ENCODE measurements at places on chromosomes 3 and 15.

DNA sequence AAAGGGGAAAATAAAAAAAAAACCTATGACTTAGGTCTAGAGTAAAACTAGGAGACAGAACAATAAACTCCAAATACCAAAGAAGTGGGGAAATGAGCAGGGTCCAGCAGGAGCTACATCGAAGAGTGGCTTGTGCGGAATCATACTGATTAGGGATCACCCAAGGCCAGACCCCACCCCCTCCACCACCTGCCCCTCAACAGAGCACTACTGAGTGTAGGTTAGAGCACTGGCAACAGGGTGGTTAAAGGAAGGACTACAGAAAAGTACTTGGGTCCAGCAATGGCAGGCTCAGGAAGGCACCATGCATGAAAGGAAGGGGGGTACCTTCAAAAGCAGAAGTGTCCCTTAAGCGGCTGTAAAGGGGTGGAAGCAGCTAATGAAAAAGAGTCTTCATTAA, 96.2 kb downstream of the UBE3A start:
- DNase-seq, result no peak

DNA sequence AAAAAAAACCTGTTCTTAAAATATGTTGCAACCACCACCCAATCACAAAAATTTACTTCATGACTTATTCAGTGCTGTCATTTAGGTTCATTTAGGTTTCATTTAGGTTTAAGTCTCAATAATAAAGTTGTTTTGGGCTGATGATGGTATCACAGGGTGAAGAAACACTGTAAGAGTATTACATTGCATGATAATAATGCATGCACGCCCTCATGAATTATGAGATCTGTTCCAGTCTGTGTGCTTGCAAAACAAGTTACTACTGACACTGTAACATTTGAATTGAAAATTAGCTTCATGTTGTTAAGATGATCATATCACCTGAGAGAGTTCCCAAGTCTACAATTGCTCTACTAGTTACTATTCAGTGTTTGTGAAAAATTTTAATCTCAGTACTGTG, at the start of gene AADACL2:
Gene AADACL2 (plus strand): TSS at position 315 of the 400 bp plus-strand sequence. CDS start 109 bp downstream, outside the sequence.
- no peak for DNase-seq

- no peak for DNase-seq
These were observed 2.5 kb downstream of the ANP32A start for GRCh38 chr15:68818066-68818768.

GRCh38 chr3:99721633-99722007, 83.2 kb downstream of the COL8A1 start:
- DNase-seq, result no peak

DNA sequence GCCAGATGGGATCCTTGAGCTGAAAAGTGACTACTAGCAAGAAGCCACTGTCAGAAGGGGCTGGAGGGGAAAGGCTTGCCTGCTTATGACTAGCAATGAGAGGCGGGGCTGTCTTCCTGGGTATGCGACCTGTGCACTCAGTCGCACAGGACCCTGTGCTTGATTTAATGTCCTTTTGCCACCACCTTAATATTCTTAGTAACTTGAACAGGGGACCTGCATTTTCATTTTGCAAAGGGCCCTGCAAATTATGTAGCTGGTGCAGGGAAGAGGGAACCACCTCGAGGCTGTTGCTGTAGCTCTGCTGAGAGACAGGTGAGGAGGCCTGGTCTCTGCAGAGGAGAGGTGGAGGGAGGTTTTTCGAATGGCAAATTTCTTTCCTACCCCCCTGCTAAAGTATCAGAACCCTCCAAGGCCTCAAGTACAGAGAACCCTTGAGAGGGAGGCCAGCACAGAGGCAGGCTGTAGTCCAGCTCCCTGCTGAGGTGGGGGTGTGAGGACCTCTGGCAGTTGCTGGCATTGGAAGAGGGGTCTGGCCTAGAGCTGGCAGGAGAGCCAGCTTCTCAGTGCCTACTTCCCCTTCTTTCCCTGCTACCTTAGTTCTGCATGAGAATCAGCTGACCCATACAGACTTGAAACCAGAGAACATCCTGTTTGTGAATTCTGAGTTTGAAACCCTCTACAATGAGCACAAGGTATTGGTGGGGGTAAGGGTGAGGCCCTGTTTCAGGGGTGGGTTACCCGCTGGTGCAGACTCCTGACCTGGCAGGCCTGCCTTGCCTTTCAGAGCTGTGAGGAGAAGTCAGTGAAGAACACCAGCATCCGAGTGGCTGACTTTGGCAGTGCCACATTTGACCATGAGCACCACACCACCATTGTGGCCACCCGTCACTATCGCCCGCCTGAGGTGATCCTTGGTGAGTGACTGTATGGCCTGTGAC, 11.4 kb downstream of the CLK3 start:
- DNase-seq, result no peak

DNA sequence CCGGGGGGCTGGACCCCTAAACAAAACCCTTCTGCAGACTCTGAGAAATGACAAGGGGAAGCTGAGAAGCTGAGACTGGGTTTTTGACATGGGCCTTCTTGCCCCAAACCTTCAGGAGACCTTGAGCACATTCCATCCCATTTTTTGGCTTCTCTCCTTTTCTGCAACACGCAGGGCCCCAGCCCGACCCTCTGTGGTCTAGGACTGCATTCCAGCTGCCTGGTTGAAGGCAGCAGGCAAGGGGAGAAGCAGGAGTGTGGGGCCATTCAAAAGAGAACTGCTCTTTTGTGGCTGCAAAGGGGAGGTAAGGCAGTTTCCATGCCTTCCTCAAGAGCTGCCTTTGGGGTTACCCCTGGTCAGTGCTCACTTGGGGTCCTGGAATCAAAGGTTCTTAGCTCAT, 263.0 kb downstream of the TLE3 start:
- no peak for DNase-seq

DNA sequence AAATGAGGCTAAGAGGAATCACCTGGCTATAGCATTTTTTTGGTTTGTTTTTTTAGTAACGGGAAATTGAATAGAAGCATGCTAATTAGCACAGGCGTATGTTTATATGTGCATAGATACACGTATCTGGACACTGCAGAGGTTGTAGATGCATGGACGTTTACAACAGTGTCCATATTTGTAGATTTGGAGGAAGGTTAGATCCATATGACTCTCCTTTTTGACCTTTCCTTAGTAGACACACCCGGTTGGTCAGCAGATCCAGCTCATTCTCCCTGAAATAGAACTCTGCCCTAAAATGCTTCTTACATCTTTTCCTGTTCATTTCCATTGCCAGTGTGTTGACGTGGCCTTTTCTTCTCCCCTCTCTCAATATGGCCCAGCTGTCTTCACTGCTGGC, 60.1 kb downstream of the SLCO3A1 start:
- DNase-seq, result no peak

- DNase-seq, result no peak
These were observed 10.9 kb downstream of the MESP1 start for GRCh38 chr15:89740137-89740536.

GRCh38 chr3:117281371-117281770, 571.8 kb downstream of the TUSC7 start:
- DNase-seq, result no peak

DNA sequence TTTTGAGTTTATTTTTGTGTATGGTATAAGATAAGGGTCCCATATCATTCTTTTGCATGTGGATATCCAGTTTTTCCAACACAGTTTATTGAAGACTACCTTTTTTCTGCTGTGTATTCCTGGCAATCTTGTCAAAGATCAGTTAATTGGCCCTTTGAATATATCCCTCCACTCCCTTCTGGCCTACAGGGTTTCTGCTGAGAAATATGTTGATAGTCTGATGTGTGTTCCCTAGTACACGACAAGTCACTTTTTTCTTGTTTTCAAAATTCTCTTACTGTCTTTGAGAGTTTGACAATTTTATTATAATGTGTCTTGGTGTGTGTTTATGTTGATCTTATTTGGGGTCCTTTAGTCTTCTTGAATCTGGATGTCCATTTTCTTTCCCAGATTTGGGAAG, 129.2 kb downstream of the ISL2 start:
- no peak for DNase-seq

GRCh38 chr3:44055951-44056350, 185.7 kb upstream of the TOPAZ1 start:
- no peak for DNase-seq

DNA sequence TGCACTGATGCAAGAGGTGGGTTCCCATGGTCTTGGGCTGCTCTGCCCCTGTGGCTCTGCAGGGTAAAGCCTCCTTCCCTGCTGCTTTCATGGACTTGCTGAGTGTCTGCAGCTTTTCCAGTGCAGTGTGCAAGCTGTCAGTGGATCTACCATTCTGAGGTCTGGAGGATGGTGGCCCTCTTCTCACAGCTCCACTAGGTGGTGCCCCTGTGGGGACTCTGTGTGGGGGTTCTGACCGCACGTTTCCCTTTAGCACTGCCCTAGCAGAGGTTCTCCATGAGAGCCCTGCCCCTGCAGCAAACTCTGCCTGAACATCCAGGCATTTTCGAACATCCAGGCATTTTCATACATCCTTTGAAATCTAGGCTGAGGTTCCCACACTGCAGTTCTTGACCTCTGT, 329.8 kb upstream of the NAALADL2 start:
- no peak for DNase-seq

- no peak for DNase-seq
These were observed 58.5 kb upstream of the ZNF148 start for GRCh38 chr3:125433611-125434041.

DNA sequence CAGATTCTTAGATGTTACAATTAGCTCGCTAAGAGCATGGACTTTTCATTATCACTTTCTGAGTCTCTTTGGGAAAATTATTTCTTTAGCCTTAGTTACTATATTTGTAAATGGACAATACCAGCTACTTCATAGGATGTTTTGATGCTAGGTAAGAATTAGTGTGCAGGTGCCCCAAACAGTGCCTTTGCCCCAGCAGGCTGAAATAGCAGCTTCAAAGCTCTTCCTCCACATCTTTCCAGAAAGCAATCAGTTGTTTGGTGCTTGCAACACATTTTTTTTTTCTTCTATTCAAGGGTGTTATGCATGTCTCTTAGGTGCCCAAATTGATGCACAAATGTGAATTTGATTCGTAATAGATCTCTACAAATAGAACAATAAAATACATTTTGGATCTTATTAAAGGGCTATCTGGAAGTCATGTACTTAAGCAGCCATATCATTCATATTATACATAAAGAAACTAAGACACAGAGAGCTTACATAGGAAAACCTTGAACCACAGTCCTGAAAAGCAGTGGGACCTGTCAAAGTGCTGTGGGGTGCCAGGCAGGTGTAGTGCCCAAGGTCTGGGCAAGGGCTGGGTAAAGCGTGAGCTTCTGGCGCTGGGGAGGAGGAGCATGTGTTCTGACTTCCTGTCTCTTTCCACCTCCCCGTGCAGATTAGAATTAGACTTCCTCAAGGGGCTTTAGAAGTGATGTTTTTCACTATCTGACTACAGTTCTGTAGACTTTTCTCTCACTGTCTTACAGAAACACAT, 62.9 kb downstream of the FNDC3B start:
- DNase-seq, result no peak

- DNase-seq, result no peak
These were observed 938.4 kb downstream of the MCTP2 start for GRCh38 chr15:95169541-95170459.

- DNase-seq, result no peak
These were observed 10.5 kb upstream of the SLITRK3 start for GRCh38 chr3:165206454-165207266.

DNA sequence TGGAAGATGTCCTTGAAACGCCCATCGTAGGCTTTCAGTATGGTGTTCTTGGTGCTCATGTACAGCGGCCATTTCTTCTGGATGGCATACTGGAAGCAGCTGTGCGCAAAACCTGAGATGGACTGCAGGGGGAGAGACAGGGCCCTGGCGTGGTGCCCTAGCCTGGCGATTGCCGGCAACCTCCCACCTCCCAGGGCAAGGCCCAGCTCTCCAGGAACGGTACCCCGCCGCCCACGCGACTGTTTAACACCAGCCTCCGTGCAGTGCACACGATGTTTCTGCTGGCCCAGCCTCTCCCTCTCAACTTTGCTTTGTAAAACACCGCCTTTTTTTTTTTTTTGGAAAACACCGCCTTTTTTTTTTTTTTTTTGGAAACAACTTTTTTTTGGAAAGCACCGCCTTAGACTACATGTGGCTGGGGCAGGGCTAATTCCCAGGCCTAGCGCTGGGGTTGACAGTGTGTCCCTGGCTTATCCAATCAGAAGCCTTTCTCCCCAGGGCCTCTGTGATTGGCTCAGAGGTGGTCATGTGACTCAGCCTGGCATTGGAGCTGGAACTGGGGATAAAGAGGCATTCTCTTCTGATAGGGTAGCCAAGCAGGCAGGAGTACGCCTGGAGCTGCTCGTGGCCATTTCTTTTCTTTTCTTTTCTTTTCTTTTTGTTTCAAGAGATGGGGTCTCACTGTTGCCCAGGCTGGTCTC, 14.7 kb downstream of the IDH2 start:
- DNase-seq, result no peak

DNA sequence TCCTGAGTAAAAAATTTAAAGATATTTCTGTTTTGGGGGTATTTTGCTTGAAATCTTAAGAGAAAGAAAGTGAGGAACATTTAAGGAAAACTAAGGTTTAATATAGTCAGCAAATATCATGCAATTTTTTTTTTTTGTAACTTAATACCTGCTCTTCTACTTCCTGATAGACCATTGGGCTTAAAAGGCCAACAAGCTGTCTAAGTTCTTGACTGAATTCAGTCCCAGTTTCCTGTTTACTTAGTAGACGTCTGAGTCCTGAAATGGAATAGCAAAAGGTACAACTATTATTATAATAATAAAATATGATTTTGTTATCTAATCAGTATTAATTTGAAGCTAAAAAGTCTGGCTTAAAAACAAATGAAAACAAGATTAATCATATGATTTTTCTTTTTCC, 37.9 kb downstream of the IQCB1 start:
- DNase-seq, result no peak

- no peak for DNase-seq
These were observed 8.9 kb downstream of the NSUN3 start for GRCh38 chr3:94071713-94072284.

DNA sequence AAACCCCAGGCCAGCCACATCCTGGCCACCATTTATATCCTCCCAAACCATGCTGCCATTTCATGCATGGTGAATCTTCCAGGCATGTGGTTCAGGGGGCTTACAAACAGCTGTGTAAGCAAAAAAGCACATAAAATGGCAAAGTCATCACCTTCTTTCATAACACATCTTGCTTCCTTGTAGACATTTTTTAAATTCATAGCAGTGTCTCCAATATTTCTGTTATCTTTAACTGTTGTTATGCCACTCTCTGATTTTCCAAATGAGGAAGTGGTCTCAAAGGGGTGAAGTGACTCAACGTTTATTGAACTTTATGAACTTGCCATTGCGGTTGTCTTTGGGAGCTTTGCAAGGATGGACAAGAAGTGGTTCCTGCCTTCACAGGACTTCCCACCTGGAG, 264.4 kb downstream of the MEX3B start:
- no peak for DNase-seq

DNA sequence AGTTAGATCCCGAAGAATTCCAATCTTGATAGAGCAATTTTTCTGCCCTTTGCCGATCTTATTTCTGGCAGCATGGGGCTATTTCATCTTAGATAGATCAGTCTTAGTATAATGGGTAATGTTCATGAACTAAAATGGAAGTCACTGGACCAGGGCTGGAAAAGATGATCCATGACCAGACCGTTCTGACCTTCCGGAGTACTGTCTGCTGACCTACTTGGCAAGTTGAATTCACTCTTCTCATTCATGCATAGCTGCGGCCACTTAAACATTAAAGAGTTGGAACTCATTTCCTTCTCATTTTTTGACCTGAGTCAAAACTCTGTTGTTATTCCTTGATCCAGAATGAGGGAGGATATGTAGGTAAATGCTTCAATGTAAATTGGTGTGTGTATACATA, 32.5 kb downstream of the GMNC start:
- no peak for DNase-seq
